ENCODE measurements at places on chromosomes 11 and 22.

DNA sequence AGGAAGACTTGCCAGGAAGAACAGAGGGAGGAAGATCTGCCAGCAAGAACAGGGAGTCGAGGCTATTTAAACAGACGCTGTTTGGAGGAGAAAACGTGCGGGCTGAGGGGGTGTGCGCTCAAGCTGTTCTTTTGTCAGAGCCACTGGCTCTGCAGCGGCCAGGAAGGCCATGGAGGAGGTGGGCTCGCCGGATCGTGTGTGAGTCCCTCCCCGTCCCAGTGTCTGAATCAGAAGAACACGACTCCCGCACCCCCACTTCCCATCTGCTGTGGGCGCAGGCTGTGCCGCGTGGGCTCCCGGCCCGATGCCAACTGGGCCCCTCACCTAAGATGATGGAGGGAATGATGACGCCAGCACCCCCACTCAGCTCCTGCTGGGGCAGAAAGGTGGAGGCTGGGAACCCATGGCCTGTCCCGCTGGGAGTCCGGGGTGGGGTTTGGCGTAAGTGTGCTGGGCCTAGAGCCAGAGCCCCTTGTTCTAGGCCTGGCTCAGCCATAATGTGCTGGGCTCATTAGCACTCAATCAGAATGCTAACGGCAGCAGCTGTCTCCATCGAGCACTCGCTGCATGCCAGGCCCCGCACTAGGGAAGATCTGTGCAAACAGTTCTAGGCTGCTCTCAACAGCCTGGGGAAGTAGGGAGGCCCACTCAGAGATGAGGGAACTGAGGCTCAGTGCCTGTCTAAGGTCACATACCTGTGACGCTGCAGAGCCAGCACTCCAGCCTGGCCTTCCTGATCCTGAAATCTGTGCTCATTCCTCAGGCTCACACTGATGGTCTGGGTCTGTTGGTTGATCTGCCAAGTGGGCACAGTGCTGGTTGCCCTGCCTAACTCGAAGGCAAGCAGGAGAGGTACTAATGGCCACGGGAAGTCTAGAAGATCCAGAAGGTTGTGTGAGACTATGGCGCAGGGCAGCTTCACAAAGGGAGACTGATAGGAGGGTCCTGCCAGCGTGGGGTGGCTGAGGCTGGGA, 11.5 kb downstream of the NPTXR start:
- DNase-seq = no peak

DNA sequence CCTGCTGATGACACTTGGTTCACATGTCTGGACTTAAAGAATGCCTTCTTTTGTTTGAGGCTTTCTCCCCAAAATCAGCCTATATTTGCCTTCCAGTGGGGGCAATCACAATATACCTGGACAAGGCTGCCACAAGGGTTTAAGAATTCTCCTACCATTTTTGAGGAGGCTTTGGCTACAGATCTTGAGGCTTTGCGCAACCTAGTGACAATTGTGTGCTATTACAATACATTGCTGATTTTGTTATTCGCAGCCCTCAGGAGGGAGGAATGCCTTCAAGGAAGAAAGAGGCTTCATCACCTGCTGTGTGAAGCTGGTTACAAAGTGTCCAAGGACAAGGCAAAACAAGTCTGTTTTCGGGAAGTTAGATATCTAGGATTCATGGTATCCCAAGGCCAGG, 50.8 kb upstream of the OR4C15 start:
- DNase-seq = no peak

DNA sequence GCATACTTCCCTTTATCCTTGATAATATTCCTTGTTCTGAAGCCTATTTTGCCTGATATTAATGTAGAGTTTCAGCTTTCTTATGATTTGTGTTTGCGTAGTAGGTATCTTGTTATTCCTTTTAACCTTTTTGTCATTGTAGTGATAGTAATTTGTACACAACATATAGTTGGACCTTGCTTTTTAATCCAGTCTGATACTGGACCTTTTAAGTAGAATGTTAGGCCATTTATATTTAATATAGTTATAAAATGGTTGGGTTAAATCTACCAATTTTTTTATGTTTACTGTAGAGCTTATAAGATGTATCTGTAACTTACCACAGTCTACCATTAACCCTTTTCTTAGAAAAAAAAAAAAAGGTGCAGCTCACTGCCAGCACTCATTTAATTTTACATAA, 8.6 kb upstream of the PITPNB start:
- DNase-seq = no peak

- no peak for DNase-seq
These were observed 15.0 kb downstream of the UBE2L6 start for GRCh38 chr11:57552479-57552878.

- no peak for DNase-seq
These were observed 21.6 kb downstream of the AAMDC start for GRCh38 chr11:77842441-77843121.

- DNase-seq = no peak
These were observed 80.4 kb downstream of the SLC1A2 start for GRCh38 chr11:35338921-35339320.

Measured in NCI-H524 treated with DMSO at 0.1 percent for 48 hours (cell line).